ENCODE measurements at places on chromosomes 4 and X.

GRCh38 chr4:20395160-20395773 lies 143.6 kb downstream of the SLIT2 start:
- peak; percentile 21 for DNase-seq

- DNase-seq, result no peak
Observed at GRCh38 chr4:119715490-119716445, 87.2 kb upstream of the PDE5A start.

- DNase-seq, result peak; percentile 29
Observed at GRCh38 chrX:118974088-118974907, at the start of gene LONRF3. LONRF3 (plus strand) TSS chrX:118974618; CDS start chrX:118974781, 163 bp downstream.

GRCh38 chrX:6299724-6300123 lies 71.1 kb upstream of the NLGN4X start:
- DNase-seq, result no peak

DNA sequence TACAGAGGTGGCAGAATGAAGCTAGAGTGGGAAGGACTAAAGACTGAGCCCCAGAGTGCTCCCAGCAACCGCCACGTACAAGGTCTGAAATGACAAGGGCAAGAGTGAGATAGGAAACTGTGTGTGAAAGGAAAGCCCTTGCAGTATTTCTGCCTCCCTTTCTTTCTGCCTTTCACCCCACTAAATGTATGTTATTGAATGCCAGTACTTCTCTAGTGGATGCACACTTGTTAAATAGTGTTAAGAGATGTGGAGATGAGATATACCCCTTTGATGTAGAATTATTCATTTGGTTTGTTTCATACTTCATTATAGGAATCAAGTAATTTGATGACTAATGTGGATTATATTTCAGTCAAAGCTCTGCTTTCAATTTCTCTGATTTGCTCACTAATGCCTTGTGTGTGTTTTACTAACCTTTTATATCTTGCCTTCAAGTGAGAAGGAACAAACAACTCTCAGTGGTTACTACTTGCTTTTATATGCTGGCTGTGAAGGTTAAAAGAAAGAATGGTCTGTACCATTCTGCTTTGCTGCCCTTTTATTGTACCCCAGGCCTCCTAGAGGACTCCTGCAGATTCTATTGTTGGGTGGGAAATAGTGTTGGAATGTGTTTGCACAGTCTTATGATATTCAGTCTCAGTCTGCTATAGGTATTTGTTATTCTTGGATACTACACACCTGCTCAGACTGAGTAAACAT lies 8.0 kb upstream of the ANXA3 start:
- DNase-seq, result no peak

- DNase-seq, result no peak
Observed at GRCh38 chrX:38109042-38109898, 102.9 kb downstream of the SYTL5 start.

DNA sequence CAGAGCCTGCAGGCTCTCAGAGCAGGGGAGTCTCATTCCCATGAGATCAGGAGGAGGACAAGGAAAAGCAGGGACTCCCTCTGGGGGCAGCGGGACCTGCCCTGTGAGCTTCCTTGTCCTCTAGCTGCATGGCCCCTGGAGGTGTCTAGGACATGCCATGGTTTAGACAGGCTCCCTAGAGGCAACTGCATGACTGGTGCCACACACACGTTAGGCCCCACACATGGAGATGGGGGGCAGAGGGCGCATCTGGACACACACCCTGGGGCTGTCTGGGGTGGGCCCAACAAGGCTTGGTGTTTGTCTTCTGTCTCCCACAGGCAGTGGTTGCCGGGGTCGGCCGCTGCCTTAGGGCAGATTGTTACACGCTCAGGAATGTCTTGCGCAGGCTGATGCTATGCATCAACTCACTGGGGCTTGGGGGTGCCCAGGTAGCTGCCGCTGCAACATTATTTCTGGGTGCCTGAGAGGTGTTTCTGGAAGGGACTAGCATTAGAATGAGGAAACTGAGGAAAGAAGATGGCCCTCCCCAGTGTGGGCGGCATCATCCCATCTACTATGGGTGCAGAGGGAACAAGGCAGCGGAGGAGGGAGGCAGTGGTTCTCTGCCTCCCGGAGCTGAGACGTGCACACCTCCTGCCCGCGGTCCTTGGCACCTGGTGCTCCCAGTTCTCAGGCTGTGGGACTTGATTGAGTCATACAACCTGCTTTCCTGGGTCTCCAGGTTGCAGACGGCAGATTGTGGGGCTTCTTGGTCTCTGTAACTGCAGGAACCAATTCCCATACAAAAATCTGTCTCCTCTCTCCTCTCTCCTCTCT lies 32.1 kb upstream of the GPR78 start:
- DNase-seq, result no peak

DNA sequence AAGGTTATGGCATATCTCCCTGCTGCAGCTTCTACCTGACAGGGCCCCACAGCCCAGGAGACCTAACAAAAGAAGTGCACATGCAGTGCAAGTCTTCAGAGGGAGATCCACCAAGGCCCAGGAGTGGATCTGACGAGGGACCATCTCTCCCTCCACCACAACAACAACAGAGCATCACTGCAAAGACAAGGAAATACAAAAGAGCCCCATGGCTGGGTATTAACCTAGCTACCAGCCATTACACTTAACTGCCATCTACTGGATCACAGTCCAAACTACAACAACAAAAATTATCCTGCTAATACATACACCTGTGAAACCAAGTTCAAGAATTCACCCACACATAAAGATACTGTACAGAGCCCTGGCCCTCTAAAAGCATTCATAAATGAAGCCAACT lies 280.2 kb upstream of the SLC7A11 start:
- DNase-seq, result peak; percentile 24

DNA sequence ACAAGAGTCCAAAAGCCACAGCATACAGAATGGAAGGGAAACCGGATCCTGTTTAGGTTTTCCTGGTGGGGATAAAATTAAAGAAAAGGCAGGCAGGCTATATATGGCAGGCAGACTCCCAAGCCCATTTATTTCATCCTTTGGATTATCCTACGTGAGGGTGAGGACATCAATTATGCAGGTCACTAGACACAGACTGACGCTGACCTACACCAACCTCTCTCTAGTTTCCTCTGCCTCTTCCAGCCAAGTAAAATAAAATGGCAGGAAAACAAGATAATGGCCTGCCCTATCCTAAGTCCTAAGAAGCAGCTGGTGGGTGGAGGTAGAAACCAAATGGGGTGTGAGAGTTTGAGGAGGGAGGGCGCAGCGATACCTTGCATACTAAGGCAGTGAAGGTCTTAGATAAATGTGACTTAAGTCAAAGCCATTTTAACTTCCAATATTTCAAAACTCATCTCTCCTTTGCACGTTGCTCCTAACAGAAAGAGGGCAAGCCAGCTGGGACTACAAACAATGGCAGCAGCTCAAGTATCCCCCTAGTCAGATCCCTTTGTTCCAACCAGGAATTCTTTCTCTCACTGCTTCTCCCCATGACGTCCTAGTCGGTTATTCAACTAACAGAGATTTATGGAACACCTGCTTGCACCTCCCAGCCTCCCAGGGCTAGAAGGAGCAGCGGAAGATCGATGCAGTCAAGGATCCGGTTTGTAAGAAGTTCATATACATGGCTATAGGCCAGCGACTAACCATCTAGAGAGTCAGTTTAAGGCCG lies 72.8 kb downstream of the IRF2 start:
- DNase-seq, result no peak

- no peak for DNase-seq
Observed at GRCh38 chrX:83077606-83078005, 430.5 kb upstream of the POU3F4 start.

DNA sequence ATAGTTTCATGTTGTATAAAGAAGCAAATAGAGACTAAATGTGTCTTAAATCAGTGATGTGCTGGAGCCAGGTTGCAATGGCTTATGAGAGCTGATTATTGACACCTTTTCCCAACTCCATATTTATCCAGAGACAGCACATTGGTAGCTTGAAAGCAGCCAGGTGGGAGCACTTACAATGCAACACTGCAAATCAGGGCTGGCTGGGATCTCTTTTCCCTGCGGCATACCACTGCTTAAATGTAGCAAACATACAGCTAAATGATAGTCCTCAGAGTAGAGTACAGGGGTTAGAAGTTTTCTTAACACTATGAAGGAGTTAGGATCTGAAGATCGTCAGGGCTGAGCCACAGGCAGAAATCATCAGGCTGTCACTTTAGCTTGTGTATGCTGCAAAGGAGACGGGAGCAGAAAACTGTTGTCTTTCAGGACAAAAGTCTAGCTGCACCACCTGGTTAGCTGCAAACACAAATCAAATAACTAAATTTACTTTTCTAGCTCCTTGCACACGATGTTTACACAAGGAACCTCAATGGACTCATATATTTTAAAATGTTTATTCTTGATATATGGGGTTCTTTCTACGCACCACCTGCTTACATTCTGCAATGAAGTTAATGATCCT lies 527.3 kb downstream of the TLL1 start:
- no peak for DNase-seq

DNA sequence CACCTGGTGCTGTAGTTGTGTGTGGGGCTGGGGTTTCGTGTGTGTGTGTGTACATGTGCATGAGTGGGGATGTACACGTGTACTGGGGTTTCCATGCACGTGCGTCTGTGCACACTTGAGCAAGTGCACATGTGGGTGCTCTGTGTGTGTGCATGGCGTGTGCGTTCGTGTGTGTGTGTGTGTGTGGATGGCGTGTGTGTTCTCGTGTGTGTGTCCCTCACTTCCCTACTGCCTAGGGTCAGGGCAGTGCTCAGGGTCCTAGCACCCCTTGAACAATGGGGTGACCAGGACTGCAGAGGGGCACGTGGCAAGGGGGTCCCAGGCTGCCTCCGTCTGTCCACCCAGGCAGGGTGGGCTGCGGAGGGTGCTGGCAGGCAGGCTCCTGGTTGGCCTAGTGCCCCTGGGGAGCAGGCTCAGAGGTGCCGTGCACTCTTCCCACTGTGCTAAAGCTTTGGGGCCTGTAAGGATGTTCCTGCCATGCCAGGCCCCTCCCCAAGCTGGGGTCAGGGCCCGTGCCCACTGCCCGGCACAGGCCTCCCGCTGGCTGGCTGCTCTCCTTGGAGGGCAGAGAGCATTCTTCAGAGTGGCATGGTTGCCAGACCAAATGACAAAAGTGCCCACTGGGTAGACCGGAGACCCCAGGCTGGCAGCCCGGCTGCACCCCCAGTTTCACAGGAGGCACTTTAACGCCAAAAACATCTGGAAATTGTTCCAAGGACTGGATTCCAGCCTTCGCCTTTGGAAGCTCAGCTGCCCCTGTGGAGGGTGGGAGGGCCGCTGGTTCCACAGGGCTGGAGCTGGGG lies 29.1 kb downstream of the FGFRL1 start:
- no peak for DNase-seq

DNA sequence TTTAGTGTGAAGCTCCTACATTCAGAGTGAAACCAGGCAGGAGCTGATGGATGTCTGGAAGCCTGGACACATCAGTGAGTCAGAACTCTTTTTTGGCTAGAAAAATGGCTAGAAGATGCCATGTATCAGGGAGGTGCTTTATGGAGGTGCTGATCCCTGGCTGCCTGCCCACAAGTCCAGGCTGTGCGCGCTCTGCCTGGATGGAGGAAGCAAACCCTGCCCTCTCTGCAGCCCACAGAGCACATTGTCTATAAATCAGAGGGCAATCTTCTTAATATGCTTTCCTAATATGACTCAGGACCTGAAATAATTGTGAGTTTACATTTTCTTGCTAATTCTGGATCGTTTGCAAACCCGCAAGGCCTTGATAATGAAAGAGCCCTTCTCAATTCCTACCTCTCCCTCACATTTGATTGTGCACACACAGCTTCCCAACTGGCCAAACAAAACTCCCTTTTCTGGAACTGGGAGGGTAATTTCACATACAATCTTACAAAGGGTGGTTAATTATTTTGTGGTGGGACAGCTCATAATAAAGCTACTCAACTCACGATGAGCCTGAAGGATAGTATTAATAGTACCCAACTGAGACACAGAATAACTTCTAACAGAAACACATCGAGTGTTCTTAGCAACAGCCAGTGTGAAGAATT lies 11.7 kb downstream of the MFAP3L start:
- peak; percentile 58 for DNase-seq

- DNase-seq, result peak; percentile 27
Observed at GRCh38 chr4:70902577-70903290, 565 bp downstream of the MOB1B start.

GRCh38 chrX:127466211-127466610 lies 586.0 kb downstream of the ACTRT1 start:
- no peak for DNase-seq

DNA sequence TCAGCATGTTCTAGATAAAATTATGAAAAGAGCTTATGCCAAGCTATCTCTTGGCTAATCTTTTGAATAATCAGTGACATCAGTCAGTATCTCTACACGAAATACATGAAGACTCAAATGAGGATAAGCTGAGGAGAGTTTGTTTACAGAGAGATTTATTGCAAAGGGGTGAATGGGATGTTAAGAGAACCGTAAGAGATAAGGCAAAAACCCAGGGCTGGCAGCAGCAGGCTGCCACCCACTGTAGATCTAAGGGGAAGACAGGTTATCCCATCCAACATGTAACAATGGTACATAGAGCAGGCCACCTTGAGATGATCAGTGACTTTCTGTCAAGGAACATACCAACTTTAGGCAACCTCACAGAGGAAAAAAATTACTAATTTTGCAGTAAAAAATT lies 432.1 kb upstream of the NR3C2 start:
- no peak for DNase-seq

GRCh38 chrX:23907111-23907497 lies 634 bp downstream of the APOO start:
- no peak for DNase-seq

- DNase-seq, result no peak
Observed at GRCh38 chr4:150986085-150986484, 29.0 kb downstream of the LRBA start.

- no peak for DNase-seq
Observed at GRCh38 chr4:165175879-165176278, 31.5 kb upstream of the KLHL2 start.

DNA sequence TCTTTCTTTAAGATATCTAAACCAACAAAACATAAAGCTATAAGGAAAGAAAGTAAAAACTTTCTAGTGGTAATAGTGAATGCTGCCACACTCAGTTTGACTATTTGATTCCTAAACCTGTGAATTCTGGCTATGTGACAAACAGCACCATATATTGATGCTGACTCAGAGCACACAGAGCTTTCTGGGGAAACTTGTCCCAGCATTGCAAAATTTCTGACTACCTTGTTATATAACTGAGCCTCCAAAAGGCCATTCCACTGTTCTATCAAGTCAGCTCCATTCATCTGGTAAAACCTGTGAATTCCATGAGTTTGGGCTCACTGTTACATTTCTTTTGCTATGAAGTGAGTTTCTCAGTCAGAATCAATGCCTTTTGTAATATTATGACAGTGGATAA lies 1229.7 kb downstream of the PCDH18 start:
- no peak for DNase-seq

- DNase-seq, result no peak
Observed at GRCh38 chrX:9516635-9517034, 51.8 kb downstream of the TBL1X start.
